ENCODE measurements at places on chromosomes 1 and 21.

GRCh38 chr21:44907225-44907965, 13.3 kb downstream of the ITGB2 start:
- no peak for DNase-seq

DNA sequence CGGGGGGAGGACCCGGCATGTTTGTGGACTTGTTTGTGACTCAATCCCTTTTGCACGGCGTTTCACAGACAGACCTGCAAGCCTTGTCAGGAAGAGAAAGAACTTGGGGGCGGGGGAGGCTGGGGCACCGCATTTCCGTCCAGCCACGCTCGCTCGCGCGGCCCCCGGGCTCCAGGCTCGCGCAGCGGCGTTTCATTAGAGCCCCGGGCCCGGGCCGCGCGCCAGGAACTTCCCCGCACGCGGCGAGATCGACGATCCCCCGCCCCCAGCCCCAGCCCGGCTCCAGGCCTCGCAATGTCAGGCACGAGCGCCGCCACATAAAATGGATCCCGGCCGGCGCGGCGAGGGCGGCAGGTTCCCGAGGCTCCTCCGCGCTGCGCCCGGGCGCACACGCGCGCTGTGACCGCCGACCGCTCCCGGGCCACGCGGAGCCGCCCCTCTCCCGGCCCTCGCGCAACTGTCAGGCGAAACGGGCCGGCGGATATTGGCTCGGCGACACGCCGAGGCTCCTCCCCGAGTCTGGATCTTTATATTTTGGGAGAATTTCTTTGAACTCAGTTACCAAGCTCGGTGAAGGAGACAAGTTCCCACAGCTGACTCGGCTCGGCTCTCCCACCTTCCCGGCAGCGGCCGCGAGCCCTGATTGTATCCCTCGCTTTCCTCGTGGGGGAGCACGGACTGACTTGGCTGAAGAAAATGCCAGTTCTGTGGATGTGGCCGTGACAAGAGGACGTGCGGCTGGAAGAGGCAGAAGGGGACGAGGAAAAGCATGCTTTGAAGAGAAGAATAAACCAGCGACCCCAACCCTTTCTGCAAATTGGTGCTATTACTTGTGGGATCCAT, at the start of gene KIF26B:
TSS of gene KIF26B (plus strand) at position 557 of the 843 bp plus-strand sequence. CDS start 440 bp downstream, outside the sequence.
- no peak for DNase-seq

DNA sequence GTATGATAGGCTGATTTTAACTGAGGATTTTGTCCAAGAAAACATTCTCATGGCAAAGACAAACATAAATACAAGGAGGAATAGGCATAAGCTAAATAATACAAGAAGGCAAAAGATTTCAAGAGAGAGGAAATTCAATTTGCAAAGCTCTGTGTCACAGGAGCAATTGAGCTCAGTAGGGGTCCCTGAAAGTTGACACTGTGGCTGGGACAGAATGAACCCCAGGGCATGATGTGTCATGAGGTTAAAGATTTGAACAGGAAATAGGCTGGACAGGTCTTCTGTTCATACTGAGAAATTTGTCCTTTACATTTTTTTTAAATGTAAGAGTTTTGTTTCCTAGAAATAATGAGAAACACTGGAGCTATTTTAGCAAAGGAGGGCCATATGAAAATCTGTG, 555.4 kb upstream of the NEGR1 start:
- no peak for DNase-seq

DNA sequence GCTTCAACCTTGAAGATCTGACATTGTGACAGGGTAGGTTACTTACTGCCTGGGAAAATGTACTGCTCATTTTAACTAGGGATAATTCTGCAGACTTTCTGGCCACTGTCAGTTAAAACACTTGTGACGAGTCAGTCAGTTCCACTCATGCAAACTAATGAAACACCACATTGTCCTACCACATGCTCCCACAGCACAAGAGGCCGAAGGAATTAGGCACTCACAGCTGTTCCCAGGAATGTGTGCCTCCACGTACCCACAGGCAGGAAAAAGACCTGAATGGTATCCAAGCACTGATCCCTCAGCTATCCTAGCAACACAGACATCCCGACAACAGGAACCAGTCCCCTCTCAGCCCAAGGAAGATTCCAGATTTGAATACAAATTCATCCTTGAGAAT, 12.3 kb downstream of the BCAR3 start:
- DNase-seq = no peak

- no peak for DNase-seq
Measured at GRCh38 chr1:246343251-246343650, 163.8 kb downstream of the SMYD3 start.

DNA sequence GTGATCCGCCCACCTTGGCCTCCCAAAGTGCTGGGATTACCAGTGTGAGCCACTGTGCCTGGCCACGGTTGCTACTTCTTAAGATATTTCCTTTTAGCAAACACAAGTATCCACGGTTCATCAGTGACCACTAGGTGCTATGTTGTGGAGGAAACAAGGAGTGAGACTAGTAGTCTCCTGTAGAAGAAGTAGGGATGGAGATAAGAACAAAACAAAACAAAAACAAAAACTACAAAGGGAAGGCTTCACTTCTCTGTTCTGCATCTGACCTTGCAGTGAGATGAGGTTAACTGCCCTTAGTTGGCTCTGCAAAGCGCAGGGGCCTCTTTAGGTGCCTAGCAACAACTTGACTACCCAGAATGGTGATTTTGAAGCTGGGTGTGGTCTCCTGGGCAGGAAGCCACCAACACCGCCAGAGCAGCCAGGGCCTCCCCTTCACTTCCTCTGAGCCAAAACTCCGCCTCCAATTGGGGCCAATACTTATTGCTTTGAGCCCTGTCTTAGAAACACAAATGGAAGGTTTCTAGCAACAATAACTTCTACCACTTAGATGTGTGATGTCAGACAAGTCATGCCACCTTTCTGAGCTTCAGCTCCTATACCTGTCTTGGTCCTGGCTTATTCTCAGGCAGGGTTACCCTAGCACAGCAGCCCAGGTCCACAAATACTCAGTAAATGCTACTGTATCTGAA, 12.8 kb upstream of the CDC42 start:
- no peak for DNase-seq

Data from cerebellar nuclear complex (tissue), 1 donor.